Glutamatergic neuron (in vitro differentiated cells): ENCODE measurements at places on chromosomes 12 and 14. TPM values are rescaled to one million over a fixed set of nuclear protein-coding genes. Genes with fewer than 3 reads are reported as not detected.
A peak's percentile ranks its signal among the peaks of the same experiment; 100 is the strongest.

DNA sequence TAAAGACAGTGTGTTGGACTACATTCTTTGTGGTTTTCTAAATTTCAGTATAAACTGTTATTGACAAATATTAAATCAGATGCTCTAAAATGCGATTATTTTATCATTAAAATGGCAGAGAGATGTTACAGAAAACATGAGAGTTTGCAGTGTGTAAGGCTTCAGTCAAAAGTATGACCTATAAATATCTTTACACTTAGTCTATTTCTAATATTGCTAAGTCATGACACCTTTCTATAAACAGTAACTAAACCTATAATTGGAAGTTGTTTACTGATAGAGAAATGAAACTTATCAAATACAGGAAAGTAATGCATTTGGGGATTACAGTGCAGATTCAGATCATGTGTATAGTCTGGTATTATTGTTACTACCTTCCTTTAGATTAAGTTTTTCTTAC lies 68.9 kb upstream of the YARS2 start:
- H3K36me3 ChIP-seq = no peaks in the 10 kb centered on the region
- no peaks in the 10 kb centered on the region for H3K27me3 ChIP-seq
- H3K27ac ChIP-seq = no peak overlapping the region
- no peak for DNase-seq

- no peaks in the 10 kb centered on the region for H3K4me1 ChIP-seq
- no peaks in the 10 kb centered on the region for H3K36me3 ChIP-seq
- no peaks in the 10 kb centered on the region for H3K27me3 ChIP-seq
- H3K27ac ChIP-seq = no peak overlapping the region
Measured at GRCh38 chr14:87754520-87755223, 238.3 kb downstream of the GALC start.

GRCh38 chr14:88748288-88748687 lies 44.5 kb downstream of the EML5 start:
- no peaks in the 10 kb centered on the region for H3K36me3 ChIP-seq
- no peak overlapping the region for H3K27ac ChIP-seq
- no peaks in the 10 kb centered on the region for H3K4me1 ChIP-seq

DNA sequence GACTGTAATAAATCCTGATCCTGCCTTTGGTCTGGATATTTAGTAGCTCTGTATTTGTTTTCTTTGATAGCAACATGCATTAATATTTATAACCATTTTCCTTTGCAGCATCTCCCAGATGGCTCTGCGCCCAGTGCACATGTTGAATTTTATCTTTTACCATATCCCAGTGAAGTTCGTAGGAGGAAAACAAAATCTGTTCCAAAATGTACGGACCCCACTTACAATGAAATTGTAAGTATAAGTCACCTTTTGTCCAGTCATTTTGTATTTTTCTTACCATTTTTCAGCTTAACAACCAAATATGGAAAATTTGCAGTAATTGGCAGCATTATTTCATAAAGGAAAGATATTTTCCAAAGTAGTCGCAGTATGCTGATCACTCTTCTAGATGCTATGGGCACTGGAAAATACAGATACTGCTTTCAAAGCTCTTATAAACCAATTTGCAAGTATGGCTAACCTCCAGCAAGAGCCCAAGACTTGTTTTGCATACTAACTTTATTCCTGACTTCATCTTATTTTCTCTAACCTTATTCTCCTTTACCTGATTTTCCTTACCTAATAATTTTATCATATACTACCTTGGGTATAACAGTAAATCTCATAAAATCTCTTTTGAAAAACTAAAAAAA lies 97.4 kb downstream of the PLCZ1 start:
- H3K4me1 ChIP-seq = peaks cover 3% of the 10 kb centered on the region
- no peak for DNase-seq
- no peaks in the 10 kb centered on the region for H3K27me3 ChIP-seq
- H3K27ac ChIP-seq = no peak overlapping the region
- no peak overlapping the region for H3K4me3 ChIP-seq
- no peaks in the 10 kb centered on the region for H3K36me3 ChIP-seq

GRCh38 chr12:14314801-14315200 lies 50.7 kb upstream of the ATF7IP start:
- H3K4me3 ChIP-seq = no peak overlapping the region
- H3K4me1 ChIP-seq = no peaks in the 10 kb centered on the region
- DNase-seq = no peak

DNA sequence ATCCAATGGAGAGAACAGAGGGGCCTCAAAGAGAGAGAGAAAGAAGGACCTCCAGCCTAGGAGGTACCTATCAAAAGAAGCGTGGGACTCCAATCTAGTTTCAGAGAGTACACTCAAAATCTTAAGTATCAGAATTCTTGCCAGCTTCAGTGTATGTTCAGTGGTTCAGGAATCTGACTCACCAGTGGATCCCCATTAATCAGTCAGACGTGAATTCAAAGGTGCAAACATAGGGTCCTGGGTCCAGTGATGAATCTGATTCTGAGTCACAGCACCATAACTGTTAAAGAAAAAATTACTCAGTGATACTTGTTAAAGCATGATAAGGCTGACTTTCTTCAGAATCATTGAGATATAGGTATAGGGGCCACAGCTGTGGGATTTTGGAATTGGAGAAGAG lies 33.2 kb downstream of the ETNK1 start:
- H3K36me3 ChIP-seq = no peaks in the 10 kb centered on the region
- no peaks in the 10 kb centered on the region for H3K27me3 ChIP-seq
- H3K27ac ChIP-seq = no peak overlapping the region
- no peak overlapping the region for H3K4me3 ChIP-seq
- peaks cover 10% of the 10 kb centered on the region for H3K4me1 ChIP-seq

DNA sequence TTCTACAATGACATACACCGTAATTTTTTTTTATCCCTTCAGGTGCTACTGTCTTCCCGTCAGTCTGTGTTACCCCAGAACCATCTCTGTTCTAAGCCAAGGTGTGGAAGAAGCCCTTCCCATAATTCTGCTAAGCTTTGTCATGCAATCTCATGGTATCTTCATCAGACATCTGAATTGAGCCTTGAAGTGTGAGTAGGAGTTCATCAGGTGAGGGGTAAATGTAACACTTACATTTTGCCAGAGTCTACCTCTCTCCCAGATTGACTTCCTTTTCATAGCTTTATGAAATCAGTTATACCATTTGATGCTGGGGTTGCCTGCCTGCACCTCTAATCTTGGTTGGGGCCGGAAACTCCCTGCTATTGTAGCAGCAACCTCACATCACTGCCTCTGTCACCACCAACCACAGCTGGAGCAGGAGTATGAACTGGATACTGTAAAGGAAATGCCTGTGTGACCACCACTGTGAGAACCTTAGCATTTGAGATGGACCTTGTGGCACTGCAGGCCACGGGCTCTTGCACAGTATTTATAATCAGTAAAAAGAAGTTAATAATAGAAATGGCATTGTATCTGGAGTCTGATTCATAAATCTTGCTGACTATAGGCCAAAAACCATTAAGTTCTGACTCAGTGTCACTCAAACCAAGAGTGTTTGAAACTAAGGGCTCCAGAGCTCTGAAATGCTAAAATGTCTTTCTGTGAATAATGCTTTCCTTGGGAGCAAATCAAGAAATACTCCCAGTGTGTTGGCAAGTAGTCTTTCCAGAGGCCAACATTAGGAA lies 58.7 kb upstream of the STK38L start:
- no peaks in the 10 kb centered on the region for H3K36me3 ChIP-seq
- no peak overlapping the region for H3K4me3 ChIP-seq
- no peak overlapping the region for H3K27ac ChIP-seq
- peaks cover 2% of the 10 kb centered on the region for H3K4me1 ChIP-seq
- no peaks in the 10 kb centered on the region for H3K27me3 ChIP-seq

DNA sequence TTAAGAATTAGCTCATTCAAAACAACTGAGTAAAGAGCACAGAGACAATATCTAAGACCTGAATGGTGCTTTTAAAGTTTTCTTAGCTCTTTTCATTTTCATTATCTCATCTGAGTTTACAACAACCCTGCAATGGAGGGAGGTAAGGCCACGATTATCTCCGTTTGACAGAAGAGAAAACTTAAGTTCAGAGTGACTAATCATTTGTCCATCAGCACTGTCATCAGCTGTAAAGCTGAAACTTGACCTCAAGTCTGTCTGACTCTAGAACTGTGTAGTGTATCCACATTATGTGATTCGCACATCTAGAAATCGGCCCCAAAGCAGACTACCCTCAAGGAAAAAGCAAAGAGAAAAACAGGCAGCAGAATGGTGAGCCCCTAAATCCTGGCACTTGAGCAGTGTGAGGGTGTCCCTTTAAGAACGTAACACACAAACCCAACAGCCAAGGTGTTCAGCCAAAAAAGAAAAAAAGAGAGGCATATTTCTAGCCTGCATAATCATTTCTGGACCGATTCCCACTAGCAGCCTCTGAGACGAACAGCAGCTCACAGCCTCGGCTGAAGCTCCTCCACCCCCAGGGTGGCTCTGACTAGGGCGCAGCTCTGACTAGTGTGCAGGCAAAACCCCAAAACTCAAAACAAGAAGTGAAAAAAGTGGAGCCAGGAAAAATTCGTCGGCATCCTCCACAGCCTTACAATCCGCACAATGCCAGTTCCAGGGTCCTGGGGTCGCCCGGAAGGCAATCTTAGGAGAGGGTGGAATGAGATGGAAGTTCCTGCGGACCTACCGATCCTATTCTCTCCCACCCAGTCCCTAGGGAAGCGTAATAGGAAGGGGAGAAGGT lies 1.6 kb downstream of the STXBP6 start:
- H3K27me3 ChIP-seq = peaks cover 13% of the 10 kb centered on the region
- H3K36me3 ChIP-seq = no peaks in the 10 kb centered on the region
- peak overlapping the region; percentile 85 for H3K4me3 ChIP-seq
- DNase-seq = no peak

GRCh38 chr12:127235761-127236160 lies 1031.2 kb upstream of the TMEM132C start:
- no peak overlapping the region for H3K4me3 ChIP-seq
- no peak for DNase-seq
- no peak overlapping the region for H3K27ac ChIP-seq
- H3K4me1 ChIP-seq = no peaks in the 10 kb centered on the region
- no peaks in the 10 kb centered on the region for H3K27me3 ChIP-seq

GRCh38 chr14:102537981-102538601 lies 28.5 kb upstream of the ANKRD9 start:
- no peaks in the 10 kb centered on the region for H3K4me1 ChIP-seq
- H3K27ac ChIP-seq = no peak overlapping the region
- H3K36me3 ChIP-seq = no peaks in the 10 kb centered on the region
- no peak for DNase-seq

GRCh38 chr12:51390891-51391282 lies 319 bp downstream of the GALNT6 start:
- H3K36me3 ChIP-seq = no peaks in the 10 kb centered on the region
- H3K27me3 ChIP-seq = peaks cover 7% of the 10 kb centered on the region
- DNase-seq = no peak
- H3K27ac ChIP-seq = no peak overlapping the region

DNA sequence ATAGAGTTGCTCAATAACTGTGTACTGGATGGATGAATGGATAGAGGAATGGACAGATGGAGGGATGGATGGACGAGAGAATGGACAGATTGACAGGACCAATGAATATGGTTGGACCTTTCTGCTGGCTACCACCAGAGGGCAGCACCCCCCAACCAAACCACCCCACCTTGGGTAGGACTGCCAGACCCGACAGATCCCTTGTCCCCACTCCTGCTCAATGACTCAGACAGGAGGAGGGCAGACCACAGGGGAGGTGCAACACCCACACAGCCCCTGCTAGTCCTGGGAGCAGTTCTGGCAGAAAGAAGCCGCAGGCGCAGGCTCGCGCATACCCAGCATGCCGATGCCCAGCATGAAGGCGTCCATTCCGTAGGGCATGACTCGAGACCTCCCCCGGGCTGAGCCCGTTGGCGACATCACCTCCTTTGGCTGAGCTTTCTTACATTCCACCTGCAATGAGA lies 12.4 kb downstream of the MSI1 start:
- H3K4me1 ChIP-seq = peaks cover 38% of the 10 kb centered on the region
- H3K27ac ChIP-seq = peak overlapping the region; percentile 88
- H3K36me3 ChIP-seq = peaks cover 9% of the 10 kb centered on the region
- H3K27me3 ChIP-seq = peaks cover 15% of the 10 kb centered on the region

DNA sequence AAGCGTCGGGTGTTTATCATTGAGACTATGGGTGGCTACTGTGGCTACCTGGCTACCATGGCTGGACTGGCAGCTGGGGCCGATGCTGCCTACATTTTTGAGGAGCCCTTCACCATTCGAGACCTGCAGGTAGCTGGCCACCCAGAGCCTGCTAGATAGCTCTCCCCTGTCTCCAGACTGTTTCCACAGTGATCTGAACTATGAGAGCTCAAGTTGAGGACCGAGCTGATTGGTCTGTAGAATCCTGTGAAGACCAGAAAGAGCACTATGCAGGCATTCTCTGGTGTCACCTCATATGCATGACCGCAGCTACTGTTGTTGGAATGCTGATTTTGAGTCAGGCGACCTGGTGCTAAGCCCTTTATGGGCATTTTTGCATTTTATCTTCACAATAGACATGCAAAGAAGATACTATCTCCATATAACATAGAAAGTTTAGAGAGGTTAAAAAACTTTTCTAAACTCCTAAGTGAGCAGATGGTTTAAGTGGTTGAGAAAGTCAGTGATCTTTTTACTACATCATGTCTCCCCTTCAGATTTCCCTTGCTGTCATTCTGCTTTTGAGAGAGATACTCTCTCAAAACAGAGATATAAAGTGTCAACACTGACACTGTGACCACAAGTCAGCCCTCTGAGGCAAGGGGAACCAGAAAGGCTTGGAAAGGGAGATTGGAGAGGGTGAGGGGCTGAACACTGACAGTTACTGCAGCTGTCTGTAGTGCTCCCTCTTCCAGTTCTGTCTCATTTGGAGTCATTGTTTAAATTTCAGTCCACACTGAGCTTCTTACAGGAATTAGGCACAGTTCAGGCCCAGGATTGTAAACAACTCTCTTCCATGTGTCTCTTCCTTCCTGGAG lies 14.3 kb downstream of the ASB8 start:
- H3K27ac ChIP-seq = no peak overlapping the region
- H3K36me3 ChIP-seq = peaks cover 5% of the 10 kb centered on the region
- no peak overlapping the region for H3K4me3 ChIP-seq
- H3K27me3 ChIP-seq = no peaks in the 10 kb centered on the region

DNA sequence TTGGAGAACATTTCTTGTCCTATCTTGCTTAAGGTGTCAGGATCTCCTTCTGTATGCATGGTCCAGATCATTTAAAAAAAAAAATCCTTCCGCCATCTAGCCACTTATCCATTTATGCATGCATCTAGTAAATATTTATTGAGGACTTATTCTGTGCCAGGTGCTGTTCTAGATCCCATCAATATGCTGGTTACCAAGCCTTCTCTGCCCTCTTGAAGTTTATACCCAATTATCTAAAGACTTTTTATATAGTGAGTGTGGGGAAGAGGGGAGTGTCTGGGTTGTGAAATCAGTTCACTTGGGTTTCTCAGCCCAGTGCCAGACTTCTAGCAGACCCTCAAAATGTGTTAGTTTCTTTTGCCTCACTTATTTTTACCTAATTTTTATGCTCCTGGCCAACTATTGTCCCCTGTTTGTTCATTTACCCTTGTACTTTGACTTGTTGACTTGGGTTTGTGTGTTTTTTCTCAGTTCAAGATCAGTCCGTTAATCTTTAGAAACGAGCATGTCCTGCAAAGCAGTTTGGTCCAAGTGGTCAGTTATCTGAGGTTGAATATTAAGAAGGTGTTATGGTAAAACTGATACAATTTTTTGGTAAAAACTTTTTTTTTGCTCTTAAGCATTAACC lies 488.9 kb downstream of the PCNX1 start:
- H3K4me3 ChIP-seq = no peak overlapping the region
- no peak for DNase-seq
- no peaks in the 10 kb centered on the region for H3K27me3 ChIP-seq
- no peaks in the 10 kb centered on the region for H3K36me3 ChIP-seq

CCDC85C gene
- 32.3 TPM for total RNA-seq

PALS1 gene
- total RNA-seq = 4.5 TPM

UNC119B gene
- 16.2 TPM for total RNA-seq

LRTM2 gene
- 14.6 TPM for total RNA-seq

CCDC175 gene
- total RNA-seq = not detected

TIMM9 gene
- 41.6 TPM for total RNA-seq

SLC5A8 gene
- total RNA-seq = not detected

OR8S1 gene
- total RNA-seq = not detected

SERPINA9 gene
- not detected for total RNA-seq

FITM1 gene
- 0.66 TPM for total RNA-seq
